ENCODE measurements at places on chromosomes 1 and 21.

- DNase-seq = no peak
These were observed 320.8 kb upstream of the ST6GALNAC5 start for GRCh38 chr1:76546354-76546933.

- no peak for DNase-seq
These were observed 7.6 kb upstream of the AIM2 start for GRCh38 chr1:159084152-159084551.

- DNase-seq = peak; percentile 47
These were observed 18.7 kb downstream of the TMEM50A start for GRCh38 chr1:25356848-25357247.

- no peak for DNase-seq
These were observed 9.1 kb upstream of the VAV3 start for GRCh38 chr1:107974090-107974489.

DNA sequence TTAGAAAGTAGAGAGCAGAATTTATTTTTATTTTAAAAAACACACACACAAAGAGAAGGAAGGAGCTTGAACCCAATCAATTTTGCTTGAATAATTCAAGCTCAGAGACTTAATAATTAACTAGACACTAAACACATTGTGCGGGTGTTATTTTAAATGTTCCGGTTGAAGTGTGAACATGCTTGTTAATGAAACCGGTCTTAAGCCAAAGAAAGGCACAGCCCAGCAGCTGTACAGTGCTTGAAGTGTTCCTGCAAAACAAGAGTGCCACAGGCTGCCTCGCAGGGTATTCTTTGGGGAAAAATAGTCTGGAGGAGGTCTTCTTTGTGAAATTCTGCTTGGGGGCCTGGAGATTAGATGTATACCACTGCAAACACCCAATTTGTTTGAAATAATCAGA, 2.2 kb upstream of the CDC42BPA start:
- no peak for DNase-seq

- DNase-seq = no peak
These were observed 8.8 kb upstream of the P3R3URF start for GRCh38 chr1:46184920-46185658.

- no peak for DNase-seq
These were observed 472 bp downstream of the DTL start for GRCh38 chr1:212035835-212036605.

DNA sequence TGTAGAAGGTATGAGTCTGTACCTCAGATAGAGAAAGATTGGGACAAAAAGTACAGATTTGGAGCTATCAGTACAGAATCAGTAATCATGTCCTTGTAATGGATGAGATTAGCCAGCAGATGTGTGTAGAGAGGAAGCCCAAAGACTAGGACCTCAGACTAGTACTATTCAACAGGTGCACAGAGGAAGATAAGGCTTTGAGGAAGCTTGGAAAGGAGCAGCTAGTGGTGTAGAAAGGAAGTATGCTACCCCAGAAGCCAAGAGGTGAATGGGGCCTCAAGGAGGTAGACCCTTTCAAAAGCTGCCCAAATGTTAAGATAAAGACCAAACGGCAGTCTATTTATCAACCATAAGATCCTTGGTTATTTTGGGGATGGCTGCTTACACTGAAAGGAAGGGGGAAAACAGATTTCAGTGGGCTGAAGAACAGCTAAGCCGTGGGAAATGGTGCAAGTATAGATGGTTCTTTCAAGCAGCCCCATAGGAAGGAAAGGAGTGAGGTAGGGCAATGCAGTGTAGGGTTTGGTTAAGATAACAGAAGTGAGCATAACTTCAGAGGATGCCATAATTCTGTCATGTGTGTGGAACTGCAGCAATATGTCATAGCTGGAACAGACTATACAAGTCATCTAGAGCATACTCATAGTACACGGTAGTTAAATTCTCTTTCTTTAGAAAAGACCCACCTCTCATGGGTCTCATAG, 221.7 kb downstream of the HHIPL2 start:
- DNase-seq = no peak

GRCh38 chr1:219489636-219490035, 123.3 kb downstream of the ZC3H11B start:
- no peak for DNase-seq

DNA sequence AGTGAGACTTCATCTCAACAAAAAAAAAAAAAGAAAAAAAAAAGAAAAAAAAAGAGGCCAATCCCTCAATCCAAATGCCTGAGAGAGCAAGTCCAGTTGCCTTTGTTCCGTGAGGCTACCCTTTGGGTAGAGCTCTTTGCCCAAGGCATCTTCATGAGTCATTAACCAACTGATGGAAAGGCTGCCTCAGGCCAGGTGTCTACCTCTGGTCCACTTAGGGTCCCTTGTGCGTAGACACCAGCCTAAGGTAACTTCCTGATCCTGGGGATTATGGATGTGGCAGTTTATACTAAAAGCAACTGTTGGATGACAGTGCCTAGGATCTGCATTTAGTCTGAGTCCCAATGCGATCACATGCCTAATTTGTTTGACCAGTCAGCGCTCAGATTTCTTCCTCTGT, 20.7 kb upstream of the ZNF326 start:
- DNase-seq = no peak

- DNase-seq = no peak
These were observed 215.1 kb downstream of the ST6GALNAC3 start for GRCh38 chr1:76289692-76290091.

DNA sequence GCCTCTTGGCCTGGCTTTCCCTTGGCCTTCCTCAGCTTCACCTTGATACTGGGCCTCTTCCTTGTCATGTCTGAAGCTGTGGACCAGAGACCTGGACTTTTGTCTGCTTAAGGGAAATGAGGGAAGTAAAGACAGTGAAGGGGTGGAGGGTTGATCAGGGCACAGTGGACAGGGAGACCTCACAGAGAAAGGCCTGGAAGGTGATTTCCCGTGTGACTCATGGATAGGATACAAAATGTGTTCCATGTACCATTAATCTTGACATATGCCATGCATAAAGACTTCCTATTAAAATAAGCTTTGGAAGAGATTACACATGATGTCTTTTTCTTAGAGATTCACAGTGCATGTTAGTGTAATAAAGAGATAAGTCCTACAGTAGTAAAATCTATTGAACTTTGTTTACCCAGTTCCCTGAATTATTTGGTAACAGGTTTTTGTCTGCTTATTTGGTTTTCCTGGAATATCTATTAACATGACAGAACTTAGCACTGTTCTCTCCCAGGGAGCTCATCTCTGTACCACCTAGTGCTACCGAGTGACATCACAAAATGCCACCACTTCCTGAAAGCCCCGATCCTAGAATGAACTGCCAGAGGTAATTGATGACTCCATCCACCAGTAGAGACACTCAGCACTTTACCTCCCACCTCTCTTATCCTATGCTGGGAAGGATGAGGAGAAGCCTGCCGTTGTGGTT, 22.2 kb downstream of the UBE2T start:
- DNase-seq = no peak

DNA sequence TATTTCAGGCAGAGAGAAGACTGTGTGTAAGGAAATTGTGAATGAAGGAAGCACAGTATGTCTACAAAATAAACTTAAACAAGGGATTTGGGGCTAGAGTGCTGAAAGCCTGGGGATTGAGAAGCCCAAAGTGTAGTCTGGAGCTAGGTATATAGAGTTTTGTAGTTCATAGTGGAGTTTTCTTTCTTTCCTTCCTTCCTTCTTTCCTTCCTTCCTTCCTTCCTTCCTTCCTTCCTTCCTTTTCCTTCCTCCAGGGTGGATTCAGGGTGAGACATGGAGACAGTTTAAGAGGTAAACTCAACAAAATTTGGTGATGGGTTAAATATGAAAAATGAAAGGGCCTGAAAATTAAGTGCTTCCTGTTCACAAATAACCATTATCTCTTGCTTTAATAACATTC, 757.8 kb upstream of the CXADR start:
- DNase-seq = no peak

DNA sequence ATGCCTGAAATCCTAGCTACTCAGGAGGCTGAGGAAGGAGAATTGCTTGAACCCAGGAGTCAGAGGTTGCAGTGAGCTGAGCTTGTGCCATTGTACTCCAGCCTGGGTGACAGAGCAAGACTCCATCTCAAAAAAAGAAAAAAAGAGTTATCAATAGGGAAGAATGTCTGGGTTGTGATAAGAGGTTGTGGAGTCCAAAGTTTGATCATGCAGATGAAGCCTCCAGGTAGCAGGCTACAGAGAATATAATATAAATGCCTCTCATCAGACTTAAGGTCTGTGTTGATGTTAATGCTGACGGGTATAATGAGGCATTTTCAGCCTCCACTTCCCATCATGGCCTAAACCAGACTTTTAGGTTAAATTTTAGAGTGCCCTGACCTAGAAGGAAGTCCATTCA, 24.6 kb downstream of the TLR5 start:
- no peak for DNase-seq
